Fibroblast of skin of scalp (primary cell): ENCODE measurements at places on chromosomes 1 and 21.

- no peak for DNase-seq
These were observed 318 bp downstream of the ALDH4A1 start for GRCh38 chr1:18901952-18902522.

GRCh38 chr1:42173961-42174735, 9.6 kb upstream of the GUCA2A start:
- DNase-seq, result peak; percentile 44

- DNase-seq, result no peak
These were observed 40.4 kb upstream of the MTR start for GRCh38 chr1:236754525-236755210.

GRCh38 chr1:11796036-11796828, 9.5 kb downstream of the MTHFR start:
- no peak for DNase-seq

GRCh38 chr1:162361349-162361748, 15.3 kb downstream of the SPATA46 start:
- DNase-seq, result no peak

GRCh38 chr1:64223329-64224151, 20.1 kb downstream of the UBE2U start:
- DNase-seq, result peak; percentile 93

GRCh38 chr1:34839526-34840305, 19.8 kb downstream of the SMIM12 start:
- DNase-seq, result no peak

GRCh38 chr1:3473381-3473844, 18.9 kb downstream of the ARHGEF16 start:
- DNase-seq, result peak; percentile 95

DNA sequence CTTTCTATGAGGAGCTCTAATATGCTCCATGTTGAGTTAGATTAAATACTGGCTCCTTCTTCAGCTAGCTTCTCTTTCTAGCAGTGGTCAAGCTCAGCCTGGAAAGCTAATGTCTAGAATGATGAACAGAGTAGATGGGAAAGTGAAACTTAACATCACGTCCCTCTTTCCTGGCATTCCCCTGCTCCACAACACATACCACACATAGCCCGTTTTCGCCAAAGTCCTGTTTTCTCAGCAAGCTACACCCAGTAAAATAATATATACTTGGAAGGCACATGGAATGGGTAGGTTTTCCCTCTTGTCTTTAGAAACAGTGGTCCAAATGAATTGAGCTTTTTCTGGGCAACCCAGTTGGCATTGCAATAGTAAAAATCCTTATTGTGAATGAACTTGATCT, 3.8 kb downstream of the KRTAP27-1 start:
- DNase-seq, result peak; percentile 67
